ENCODE measurements at places on chromosomes 16 and 17.

- no peak for ATAC-seq
Observed at GRCh38 chr16:30474074-30474452, 1.5 kb downstream of the ITGAL start.

DNA sequence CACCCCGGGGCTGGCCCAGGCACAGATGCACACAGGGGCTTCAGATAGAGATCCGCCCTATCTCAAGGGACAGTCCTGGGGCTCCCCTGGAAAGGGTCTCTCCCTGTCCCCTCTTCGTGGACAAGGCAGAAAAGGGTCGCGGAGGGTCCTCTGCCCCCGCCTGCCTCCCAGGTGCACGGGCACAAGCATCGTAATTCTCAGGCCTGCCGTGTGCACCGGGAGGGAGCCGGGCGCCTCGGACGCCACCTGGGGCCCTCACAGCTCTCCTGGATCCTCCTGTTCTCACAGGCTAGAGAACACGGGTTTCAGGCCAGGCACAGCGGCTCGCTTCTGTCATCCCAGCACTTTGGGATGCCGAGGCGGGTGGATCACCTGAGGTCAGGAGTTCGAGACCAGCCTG is 11.9 kb upstream of the PABPN1L start:
- no peak for ATAC-seq

GRCh38 chr16:30382111-30382881 is at the start of gene SEPTIN1:
Gene SEPTIN1, minus strand, starts transcription at chr16:30382561. Its CDS starts 19 bp downstream, at chr16:30382542.
- no peak for ATAC-seq

- ATAC-seq = peak; percentile 87
Observed at GRCh38 chr17:44363613-44364159, at the start of gene FAM171A2. Gene FAM171A2, minus strand, starts transcription at chr17:44363853. Its CDS starts 139 bp downstream, at chr17:44363714.

- no peak for ATAC-seq
Observed at GRCh38 chr17:52536489-52536888, 378.0 kb upstream of the CA10 start.

DNA sequence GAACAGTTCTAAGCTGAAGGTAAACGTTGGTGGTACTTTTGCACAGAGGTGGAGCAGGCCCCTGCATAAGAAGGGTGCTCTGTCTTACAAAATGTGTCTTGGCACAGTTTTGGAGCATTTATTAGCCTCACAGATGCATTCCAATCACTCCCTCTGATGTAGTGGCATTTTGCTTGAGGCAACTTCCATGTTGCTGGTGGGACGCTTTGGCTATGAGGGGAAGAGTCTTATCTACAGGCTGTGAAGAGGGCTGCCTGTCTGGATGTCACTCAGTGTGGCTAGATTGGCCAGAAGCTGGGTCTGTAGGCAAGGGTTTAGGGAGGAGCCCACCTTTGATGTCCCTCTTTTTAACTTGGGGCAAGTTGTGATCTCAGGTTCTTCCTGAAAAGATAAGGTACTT is 2.6 kb upstream of the RARA start:
- ATAC-seq = no peak

DNA sequence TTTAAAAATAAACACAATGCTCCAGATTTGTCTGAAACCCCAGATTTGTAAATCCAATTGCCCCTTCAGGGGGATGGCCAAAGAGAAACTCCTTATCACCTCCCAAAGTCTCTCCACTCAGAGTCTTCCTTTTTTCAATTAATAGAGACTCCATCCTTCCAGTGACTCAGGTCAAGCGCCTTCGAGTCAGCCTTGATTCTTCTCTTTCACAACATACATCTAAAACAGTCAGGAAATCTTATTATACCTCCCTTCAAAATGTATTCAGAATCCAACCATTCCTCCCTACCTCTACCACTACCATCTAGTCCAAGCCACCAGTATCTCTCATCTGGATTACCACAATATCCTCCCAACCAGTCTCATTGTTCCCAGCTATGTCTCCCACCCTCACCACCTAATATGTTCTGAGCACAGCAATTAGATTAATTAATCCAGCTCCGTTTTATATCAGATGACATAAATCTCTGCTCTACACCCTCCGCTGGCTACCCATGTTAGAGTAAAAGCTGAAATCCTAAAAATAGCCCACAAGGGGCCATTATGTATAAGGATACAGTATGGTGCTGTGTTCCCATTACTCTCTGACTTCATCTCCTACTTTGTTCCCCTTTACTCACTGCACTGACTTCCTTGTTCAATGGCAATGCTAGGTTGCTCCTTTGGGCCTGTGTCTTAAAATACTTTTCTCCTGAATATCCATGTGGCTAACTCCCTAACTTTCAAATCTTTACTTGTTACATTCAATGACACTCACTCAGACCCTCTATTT is 11.8 kb downstream of the SIAH1 start:
- no peak for ATAC-seq
